ENCODE measurements at places on chromosomes 5 and 9. TPM values are rescaled to one million over a fixed set of nuclear protein-coding genes. Genes with fewer than 3 reads are reported as not detected.

Gene PALM2AKAP2
- 120 TPM for total RNA-seq

Gene ROR2
- total RNA-seq: 9.5 TPM

GRCh38 chr5:159695741-159696294 lies 220.5 kb upstream of the ADRA1B start:
- no peak for DNase-seq

DNA sequence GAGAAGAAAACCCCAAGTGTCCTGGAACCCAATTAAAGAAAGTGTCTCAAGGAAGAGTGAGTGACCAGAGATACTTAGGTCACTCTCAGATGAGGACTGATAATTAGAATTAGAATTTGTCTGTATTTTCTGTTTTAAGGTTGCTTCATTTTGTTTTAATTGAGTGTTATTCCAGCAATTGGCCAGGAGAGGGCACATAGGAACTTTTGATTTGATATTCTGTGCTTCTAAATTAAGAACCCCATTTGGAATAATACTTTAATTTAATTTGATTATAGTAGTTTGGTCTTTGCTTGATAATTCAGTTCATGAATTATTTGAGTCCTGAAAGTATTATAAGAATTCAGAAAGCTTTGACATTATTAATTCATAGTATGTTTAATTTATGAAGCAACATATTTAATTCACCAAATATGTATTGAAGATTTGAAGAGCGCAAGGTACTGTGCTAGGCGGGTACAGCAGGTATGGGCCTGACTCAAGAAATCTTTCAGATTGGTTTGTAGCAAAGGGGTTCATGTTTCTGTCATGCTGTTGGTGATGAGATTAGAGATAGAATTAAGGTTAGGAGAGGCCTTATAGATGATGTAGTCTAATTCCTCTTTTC lies 4.9 kb downstream of the MRPL22 start:
- DNase-seq: no peak

DNA sequence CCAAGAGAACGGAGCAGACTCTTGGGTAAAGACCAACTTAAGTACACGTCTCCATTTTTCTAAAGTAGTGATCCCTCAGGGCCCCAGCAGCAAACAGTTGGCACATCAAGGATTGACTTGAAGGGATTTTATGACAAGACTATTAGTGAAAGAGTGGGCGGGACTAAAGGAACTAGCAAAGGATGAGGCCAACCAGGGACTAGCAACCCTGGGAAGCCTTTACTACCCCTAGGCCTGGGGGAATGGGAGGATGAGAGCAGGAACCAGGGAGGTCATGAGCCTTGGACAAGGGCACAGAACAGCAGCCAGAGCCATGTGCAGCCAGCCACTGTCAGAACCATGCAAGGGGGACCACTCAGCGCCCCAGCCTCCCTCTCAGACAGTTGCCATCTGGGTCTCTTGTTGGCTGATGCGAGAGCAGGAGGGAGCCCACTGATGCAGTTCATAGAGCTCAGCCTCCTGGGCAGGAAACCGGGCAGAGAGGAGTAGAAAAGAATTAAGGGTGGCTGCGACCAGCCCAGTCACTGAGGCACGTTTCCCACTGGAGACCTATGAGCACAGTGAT lies 28.1 kb downstream of the TGFBI start:
- peak; percentile 83 for DNase-seq

- DNase-seq: no peak
These were observed 115.0 kb downstream of the NFIB start for GRCh38 chr9:14198841-14199455.

Gene DHFR
- 8.9 TPM for total RNA-seq

Gene RNF208
- 5.9 TPM for total RNA-seq

Gene MEIKIN
- total RNA-seq: 1.0 TPM

Gene CCDC192
- total RNA-seq: 0.51 TPM

Gene PCDHB6
- total RNA-seq: 0.48 TPM

Gene GPR150
- 0.32 TPM for total RNA-seq

Gene DDX4
- total RNA-seq: not detected

Gene PCDHAC1
- 0.61 TPM for total RNA-seq

DNA sequence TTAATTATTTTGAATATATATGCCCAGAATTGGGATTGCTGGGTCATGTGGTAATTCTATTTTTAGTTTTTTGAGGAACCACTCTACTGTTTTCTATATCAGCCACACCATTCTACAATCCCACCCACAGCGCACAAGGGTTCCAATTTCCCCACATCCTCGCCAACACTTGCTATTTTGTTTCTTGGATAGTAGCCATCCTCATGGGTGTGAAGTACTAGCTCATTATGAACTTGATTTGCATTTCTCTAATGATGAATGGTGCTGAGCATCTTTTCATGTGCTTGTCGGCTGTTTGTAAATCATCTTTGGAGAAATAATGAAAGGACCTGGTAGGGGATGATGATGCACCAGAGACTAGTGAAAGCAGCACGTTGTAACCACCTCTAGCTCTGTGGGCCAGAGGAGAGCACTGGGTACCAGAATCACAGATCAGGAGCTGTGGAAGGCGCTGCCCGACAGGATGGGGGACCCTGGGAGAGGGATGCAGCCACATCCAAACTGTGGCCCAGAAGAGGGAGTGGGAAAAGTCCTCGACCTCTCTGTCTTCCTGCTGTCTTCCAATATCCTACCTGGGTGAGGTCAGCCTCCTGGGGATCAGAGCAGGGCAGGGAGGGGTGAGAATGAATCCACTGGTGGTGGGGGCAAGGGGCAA lies 155.4 kb downstream of the RGS3 start:
- DNase-seq: peak; percentile 62

DNA sequence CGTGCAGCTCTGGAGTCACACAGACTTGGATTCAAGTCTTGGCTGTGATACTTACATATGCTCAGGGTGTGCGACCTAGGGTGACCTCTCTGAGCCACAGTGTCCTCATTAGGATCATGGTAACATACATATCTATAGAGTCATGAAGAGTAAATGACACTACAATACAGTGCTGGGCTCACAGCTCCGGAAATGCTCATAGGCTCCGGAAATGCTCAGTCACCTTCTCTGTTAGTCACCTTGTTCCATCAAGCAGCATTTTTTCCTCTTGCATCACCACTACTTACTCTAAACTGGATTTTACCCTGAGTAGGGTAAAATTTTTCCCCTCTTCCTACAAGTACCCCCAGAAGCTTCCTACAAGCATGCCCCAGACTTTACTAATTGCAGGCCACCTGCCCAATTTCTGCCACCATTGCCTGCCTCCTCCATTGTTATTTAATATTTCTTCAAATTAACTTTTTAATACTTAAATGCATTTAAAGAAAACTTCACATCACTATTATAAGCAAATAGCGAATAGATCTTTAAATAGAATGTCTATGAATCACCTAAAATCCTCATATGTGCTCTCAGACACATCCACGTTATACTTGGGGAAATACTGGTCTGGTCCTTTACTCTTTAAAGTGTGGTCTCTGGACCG lies 147.6 kb upstream of the SPRY4 start:
- DNase-seq: no peak

DNA sequence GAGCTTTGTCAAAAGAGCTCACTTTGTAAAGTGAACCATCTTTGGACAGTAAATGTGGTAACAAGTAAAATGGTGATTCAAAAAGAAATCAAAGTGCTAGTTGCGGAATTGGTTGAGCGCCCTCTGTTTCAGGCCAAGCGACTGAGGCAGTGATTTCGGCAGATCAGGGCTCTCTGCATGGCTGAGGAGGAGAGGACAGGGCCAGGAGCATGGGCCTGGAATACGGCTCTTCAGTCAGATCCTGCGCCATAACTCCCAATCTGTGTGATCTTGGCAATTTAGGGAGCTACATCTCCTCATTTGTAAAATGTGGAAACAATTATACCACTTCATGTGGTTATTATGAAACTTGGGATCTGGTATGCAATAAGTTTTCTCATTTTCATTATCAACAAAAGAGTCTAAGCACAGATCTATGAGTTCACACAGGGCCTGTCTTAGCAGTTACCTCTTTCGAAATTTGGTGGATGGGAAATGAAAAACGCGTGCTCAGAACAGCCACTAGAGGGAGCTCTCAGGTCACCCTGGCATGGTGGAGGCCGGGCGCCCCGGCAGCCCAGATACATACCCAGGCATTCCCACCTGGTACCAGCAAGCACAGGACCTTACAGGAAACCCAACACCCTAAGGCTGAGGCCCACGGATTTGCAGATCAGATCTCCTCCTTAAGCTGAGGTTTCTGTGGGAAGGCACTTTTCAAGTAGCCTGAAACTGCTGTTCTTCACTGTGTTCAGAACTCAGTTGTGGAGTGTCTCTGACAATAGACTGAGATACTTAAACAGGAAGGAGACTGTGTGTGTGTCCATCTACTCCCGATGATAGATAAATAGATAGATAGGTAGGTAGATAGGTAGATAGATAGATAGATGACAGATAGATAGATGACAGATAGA lies 303.7 kb downstream of the RAB3C start:
- no peak for DNase-seq

Gene ACOT12
- not detected for total RNA-seq

GRCh38 chr5:35209862-35210261 lies 20.4 kb downstream of the PRLR start:
- no peak for DNase-seq

DNA sequence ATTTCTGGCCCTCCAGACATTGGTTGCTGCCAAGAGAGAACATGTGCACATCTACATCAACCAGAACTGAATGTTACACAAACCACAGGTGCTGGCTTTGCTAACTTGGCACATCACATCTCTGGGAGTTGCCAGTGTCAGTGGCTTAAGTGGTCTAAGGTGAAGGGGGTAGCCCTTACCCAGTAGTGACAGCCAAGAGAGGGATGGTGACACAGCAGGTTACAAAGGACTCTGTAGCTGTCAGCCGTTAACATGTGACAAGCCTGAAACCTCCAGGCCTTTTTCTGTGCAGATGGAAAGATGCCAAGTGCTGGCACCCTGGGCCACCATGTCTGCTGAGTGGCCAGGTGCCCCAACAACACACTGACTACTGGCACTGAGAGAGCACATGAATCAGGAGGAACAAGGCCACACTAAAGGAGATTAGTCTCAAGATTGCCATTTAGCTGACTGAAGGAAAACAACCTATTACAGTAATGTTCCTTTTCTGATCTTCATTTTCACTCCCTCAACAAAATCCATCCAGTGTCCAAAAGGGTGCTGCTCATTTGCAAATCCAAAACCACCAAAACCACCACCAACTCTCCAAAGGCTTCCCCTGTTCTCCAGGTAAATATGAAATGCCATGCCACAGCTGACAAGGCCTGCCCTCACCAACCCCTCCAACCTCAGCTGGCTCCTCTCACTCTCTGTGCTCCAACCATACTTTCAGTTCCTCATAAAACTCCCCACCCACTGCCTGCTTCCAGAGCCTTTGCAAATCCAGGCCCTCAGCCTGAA lies 20.2 kb downstream of the SIL1 start:
- DNase-seq: no peak

GRCh38 chr5:7330256-7330655 lies 65.7 kb upstream of the ADCY2 start:
- no peak for DNase-seq

- DNase-seq: no peak
These were observed 464.1 kb upstream of the KLF4 start for GRCh38 chr9:107953556-107954125.

GRCh38 chr5:180910182-180910581 lies 11.2 kb downstream of the BTNL8 start:
- no peak for DNase-seq

GRCh38 chr5:104967806-104968410 lies 1405.3 kb upstream of the NUDT12 start:
- DNase-seq: no peak

Gene CAVIN4
- 0.26 TPM for total RNA-seq

- no peak for DNase-seq
These were observed 521.9 kb downstream of the PDE4D start for GRCh38 chr5:59371525-59372127.

DNA sequence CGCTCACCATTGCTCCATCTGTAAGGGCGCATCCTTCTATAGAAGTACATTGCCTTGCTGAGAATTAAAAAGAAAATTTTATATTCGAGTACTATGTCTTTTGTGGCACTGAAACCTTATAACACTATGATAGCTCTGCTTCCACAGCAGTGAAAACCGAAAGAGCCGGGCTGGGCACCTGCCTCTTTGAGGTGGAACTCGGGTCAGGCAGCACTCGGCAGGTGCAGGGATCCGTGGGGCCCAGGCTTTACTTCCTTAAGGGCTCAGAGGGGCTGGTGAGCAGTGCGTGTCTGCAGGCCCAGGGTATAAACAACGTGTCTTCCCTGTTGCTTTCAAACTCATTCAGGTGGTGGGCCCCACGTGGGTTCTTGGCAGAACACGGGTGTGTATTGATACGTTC lies 69.9 kb downstream of the OTULIN start:
- no peak for DNase-seq

GRCh38 chr9:16412740-16413139 lies 457.7 kb downstream of the BNC2 start:
- DNase-seq: no peak

DNA sequence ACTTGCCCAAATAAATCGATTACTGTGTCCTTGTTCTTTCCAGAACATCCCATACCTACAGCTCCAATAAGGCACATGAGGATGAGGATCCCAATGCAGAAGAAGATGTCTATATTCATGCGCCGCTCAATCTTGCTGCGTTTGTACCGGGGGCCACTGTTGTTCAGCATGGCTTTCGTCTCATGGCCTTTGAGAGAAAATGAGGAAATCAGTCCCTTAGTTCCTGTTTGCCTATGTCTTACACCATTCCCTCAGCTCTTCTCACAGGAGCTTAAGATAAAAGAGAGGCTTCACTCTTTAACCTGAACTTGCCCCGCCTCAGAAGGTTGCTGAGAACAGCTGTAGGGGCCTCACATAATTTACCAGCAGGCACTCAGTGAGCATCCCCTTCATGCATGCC lies 211.6 kb downstream of the ATP10B start:
- DNase-seq: no peak

Gene IL5
- not detected for total RNA-seq

- no peak for DNase-seq
These were observed 106.3 kb upstream of the NR3C1 start for GRCh38 chr5:143509758-143510221.

Gene CMBL
- 17.3 TPM for total RNA-seq
